ENCODE measurements at places on chromosomes 11 and 22. TPM values are rescaled to one million over a fixed set of nuclear protein-coding genes. Genes with fewer than 3 reads are reported as not detected.

GRCh38 chr22:26314656-26315055 is 114.4 kb upstream of the ASPHD2 start:
- no peak for DNase-seq
- no peak overlapping the region for H3K4me3 ChIP-seq
- H3K36me3 ChIP-seq: no peaks in the 10 kb centered on the region
- H3K4me1 ChIP-seq: no peaks in the 10 kb centered on the region
- no peak overlapping the region for H3K27ac ChIP-seq

GRCh38 chr22:30948930-30949342 is 19.6 kb downstream of the MORC2 start:
- H3K4me3 ChIP-seq: no peak overlapping the region
- no peaks in the 10 kb centered on the region for H3K4me1 ChIP-seq
- H3K36me3 ChIP-seq: peaks cover 35% of the 10 kb centered on the region
- DNase-seq: no peak
- no peaks in the 10 kb centered on the region for H3K27me3 ChIP-seq

DNA sequence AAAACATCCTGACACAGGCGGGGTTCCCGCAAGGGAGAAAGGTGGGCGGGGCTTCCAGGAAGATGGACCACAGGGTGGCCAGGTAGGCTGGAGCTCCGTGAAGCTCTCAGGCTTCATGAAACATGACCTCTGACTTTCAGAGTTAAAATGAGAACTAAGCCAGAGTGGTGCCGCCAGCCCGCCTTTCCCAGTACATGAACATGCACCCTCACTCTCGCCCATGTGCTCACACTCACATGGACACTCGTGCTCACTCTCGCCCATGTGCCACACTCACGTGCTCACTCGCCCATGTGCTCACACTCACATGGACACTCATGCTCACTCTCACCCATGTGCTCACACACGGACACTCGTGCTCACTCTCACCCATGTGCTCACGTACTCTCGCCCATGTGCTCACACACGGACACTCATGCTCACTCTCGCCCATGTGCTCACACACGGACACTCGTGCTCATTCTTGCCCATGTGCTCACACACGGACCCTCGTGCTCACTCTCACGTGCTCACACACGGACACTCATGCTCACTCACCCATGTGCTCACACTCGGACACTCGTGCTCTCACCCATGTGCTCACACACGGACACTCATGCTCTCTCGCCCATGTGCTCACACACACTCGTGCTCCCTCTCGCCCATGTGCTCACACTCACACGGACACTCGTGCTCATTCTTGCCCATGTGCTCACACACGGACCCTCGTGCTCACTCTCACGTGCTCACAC is 10.0 kb downstream of the RNH1 start:
- no peak overlapping the region for H3K27ac ChIP-seq
- peaks cover 67% of the 10 kb centered on the region for H3K36me3 ChIP-seq
- DNase-seq: no peak
- no peaks in the 10 kb centered on the region for H3K4me1 ChIP-seq

DNA sequence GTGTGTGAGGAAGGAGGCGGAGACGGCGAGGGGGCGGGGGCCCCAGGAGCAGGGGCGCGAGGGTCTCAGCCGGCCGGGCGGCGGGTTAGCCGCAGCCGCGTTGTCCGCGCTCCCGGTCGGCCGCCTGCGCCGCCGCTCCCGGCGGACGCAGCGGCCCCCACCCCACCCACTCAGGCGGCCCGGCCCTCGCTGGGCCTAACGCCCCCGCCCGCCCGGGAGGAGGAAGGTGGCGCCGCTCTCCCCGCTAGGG is at the start of gene FCHSD2:
Gene FCHSD2, minus strand, starts transcription at position 191 of the 250 bp plus-strand sequence. CDS start 441 bp downstream, outside the sequence.
- no peak for DNase-seq
- peak within 1 kb of the TSS; percentile 91 for H3K27ac ChIP-seq
- H3K27me3 ChIP-seq: no peaks in the 10 kb centered on the region
- peak within 1 kb of the TSS; percentile 100 for H3K4me3 ChIP-seq
- H3K4me1 ChIP-seq: peaks cover 12% of the 10 kb centered on the region
- H3K36me3 ChIP-seq: peaks cover 29% of the 10 kb centered on the region

DNA sequence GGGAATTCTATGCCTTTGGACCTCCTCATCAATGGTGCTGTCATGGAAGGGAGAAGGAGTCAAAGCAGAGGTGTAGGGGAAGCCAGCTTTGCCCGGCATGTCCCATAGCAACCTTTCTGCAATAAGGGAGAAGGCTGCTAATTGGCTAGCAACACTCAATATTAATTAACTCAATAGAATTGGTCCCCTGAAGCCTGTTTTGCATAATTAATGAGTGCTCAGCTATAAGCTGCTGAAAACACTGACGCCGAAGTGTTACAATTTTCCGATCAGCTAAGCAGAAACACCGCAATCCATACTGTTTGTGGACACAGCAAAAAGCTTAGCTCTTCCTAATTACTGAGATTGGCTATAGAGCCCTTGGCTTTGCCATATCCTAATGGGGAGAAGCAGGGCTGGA is 245.0 kb downstream of the CSNK2A3 start:
- H3K27ac ChIP-seq: no peak overlapping the region
- no peaks in the 10 kb centered on the region for H3K4me1 ChIP-seq
- H3K36me3 ChIP-seq: no peaks in the 10 kb centered on the region
- DNase-seq: no peak
- no peak overlapping the region for H3K4me3 ChIP-seq
- peaks cover 61% of the 10 kb centered on the region for H3K27me3 ChIP-seq

- no peak overlapping the region for H3K4me3 ChIP-seq
- H3K27me3 ChIP-seq: no peaks in the 10 kb centered on the region
- no peak for DNase-seq
- no peak overlapping the region for H3K27ac ChIP-seq
Observed at GRCh38 chr22:21450320-21450831, 16.8 kb upstream of the TMEM191C start.

GRCh38 chr22:47593911-47594311 is 831.5 kb downstream of the TBC1D22A start:
- no peaks in the 10 kb centered on the region for H3K27me3 ChIP-seq
- no peak for DNase-seq
- no peak overlapping the region for H3K4me3 ChIP-seq
- no peaks in the 10 kb centered on the region for H3K36me3 ChIP-seq
- no peaks in the 10 kb centered on the region for H3K4me1 ChIP-seq

DNA sequence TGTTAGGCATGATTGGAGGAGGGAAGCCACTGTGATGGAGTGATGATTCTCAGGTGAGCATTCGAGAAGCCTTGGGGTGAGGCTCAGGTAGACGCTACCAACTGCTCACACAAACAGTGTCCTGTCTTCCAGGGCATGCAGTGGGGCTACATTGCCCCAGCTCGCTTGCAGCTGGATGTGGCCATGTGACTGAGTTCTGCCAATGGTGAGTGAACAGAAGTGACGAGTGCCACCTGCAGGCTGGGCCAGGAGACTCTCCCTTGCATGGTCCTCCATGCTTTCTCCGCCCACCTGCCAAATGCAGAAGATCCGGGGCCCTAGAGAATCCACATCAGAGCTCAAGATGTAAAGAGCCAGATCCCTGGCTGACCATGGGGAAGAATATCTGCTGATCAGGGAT is 195.9 kb downstream of the BCR start:
- no peak overlapping the region for H3K4me3 ChIP-seq
- no peaks in the 10 kb centered on the region for H3K36me3 ChIP-seq
- H3K27me3 ChIP-seq: peaks cover 51% of the 10 kb centered on the region

DNA sequence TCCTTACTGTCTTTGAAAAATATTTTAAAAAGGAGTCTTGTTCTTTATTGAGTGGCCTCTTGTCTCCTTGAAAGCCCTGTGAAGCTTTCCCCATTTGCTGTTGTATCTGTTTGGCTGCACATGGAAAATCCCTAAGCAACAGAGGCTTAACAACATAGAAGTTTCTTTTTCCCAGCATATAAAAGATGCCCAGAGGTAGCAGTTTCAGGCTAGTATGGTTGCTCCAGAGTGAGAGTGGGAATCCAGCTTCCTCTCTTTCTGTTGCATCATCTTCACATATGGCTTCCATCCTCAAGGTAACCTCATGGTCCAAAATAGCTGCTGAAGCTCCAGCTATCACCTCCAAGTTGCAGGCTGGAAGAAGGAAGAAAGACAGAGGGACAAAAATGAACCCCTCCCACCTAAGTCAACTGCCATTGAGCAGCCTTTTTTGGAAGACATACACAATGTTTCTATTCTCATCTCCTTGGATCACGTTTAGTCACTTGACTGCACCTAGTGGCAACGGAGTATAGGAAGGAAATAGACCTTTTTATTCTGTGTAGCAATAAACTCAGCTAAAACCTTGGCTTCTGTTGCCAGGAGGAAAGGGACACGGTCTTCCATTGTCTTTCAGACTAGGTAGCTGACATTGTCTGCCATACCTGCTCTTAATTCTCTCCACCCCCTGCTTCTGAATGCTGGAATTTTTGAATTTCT is 5.3 kb downstream of the CSF2RB start:
- peaks cover 99% of the 10 kb centered on the region for H3K27me3 ChIP-seq
- H3K4me1 ChIP-seq: no peaks in the 10 kb centered on the region
- no peak overlapping the region for H3K27ac ChIP-seq
- no peak for DNase-seq
- no peak overlapping the region for H3K4me3 ChIP-seq

- H3K36me3 ChIP-seq: peaks cover 4% of the 10 kb centered on the region
- no peaks in the 10 kb centered on the region for H3K27me3 ChIP-seq
- no peak overlapping the region for H3K4me3 ChIP-seq
- peaks cover 20% of the 10 kb centered on the region for H3K4me1 ChIP-seq
- DNase-seq: no peak
- H3K27ac ChIP-seq: no peak overlapping the region
Observed at GRCh38 chr11:12783765-12784164, 109.5 kb downstream of the TEAD1 start.

- no peaks in the 10 kb centered on the region for H3K36me3 ChIP-seq
- H3K27ac ChIP-seq: no peak overlapping the region
- H3K4me1 ChIP-seq: no peaks in the 10 kb centered on the region
- no peaks in the 10 kb centered on the region for H3K27me3 ChIP-seq
- DNase-seq: peak; percentile 62
- no peak overlapping the region for H3K4me3 ChIP-seq
Observed at GRCh38 chr11:121591405-121592033, 138.8 kb upstream of the SORL1-AS1 start.

DNA sequence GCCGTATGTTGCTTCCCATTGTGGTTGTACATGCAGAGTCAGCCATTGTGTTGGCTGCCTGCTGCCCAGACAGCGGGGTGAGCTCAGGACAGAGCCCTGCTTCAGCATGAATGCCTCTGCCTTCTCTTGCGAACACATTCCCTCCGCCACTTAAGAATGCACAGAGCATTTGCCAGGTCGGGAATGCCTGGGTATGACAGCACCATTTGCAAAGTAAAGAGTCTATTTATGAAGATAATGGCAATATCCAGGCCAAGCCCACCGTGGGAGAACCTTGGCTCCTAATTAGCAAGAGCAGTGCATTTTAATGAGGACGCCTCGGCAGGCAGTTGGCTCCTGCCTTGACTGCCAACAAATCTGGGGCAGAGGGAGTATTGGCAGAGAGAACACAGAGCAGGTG is 62.5 kb upstream of the SORL1 start:
- DNase-seq: no peak
- no peak overlapping the region for H3K4me3 ChIP-seq
- no peaks in the 10 kb centered on the region for H3K27me3 ChIP-seq
- H3K36me3 ChIP-seq: no peaks in the 10 kb centered on the region

DNA sequence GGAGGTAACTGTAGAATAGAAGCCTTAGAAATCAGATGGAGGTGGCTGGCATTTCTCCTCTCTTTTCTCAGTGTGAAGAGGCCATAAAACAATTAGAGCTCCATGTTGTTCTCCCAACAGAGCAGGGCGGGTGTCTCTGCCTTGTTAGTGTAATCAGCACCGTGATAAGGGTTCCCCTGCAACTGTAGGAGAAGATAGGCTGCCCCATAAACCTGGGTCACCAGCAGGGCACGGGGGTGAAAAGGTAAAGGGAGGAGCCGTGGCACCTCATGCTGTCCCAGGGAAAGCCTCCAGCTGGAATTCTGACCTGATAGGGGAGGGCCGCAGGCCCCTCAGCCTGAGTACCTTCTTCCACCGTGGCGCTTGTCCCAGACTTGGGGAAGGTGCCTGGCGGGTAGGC is 68.7 kb downstream of the ISX start:
- peaks cover 72% of the 10 kb centered on the region for H3K27me3 ChIP-seq
- H3K36me3 ChIP-seq: no peaks in the 10 kb centered on the region
- H3K27ac ChIP-seq: no peak overlapping the region

GRCh38 chr22:50145721-50146438 is 24.7 kb upstream of the PANX2 start:
- H3K27me3 ChIP-seq: peaks cover 65% of the 10 kb centered on the region
- H3K36me3 ChIP-seq: no peaks in the 10 kb centered on the region
- H3K4me3 ChIP-seq: no peak overlapping the region
- H3K27ac ChIP-seq: no peak overlapping the region
- H3K4me1 ChIP-seq: peaks cover 16% of the 10 kb centered on the region

- peaks cover 18% of the 10 kb centered on the region for H3K27me3 ChIP-seq
- H3K27ac ChIP-seq: no peak overlapping the region
- H3K4me3 ChIP-seq: no peak overlapping the region
- no peak for DNase-seq
- H3K36me3 ChIP-seq: peaks cover 7% of the 10 kb centered on the region
- peaks cover 18% of the 10 kb centered on the region for H3K4me1 ChIP-seq
Observed at GRCh38 chr11:1052133-1053011, 15.9 kb upstream of the MUC6 start.

- peak; percentile 84 for DNase-seq
- peak overlapping the region; percentile 74 for H3K27ac ChIP-seq
- H3K4me1 ChIP-seq: peaks cover 55% of the 10 kb centered on the region
- peak overlapping the region; percentile 87 for H3K4me3 ChIP-seq
- H3K36me3 ChIP-seq: peaks cover 25% of the 10 kb centered on the region
Observed at GRCh38 chr22:35840302-35840739, 122.6 kb downstream of the APOL5 start.

The TPBGL gene
- not detected for total RNA-seq

The KCNJ4 gene
- not detected for total RNA-seq

The SIPA1 gene
- total RNA-seq: 41.3 TPM

The ROBO3 gene
- 0.69 TPM for total RNA-seq

The NRXN2 gene
- not detected for total RNA-seq

The C11orf52 gene
- total RNA-seq: 6.2 TPM

The C11orf91 gene
- 5.8 TPM for total RNA-seq

The SHANK2 gene
- total RNA-seq: 109 TPM

The LRRC74B gene
- total RNA-seq: not detected

The LYVE1 gene
- total RNA-seq: not detected

The NNMT gene
- 52.7 TPM for total RNA-seq

The LIF gene
- 260 TPM for total RNA-seq

The PHLDA2 gene
- 111 TPM for total RNA-seq

The KRTAP5-1 gene
- total RNA-seq: not detected
